ENCODE measurements at places on chromosomes 11 and 22. TPM values are rescaled to one million over a fixed set of nuclear protein-coding genes. Genes with fewer than 3 reads are reported as not detected.
A peak's percentile ranks its signal among the peaks of the same experiment; 100 is the strongest.

DNA sequence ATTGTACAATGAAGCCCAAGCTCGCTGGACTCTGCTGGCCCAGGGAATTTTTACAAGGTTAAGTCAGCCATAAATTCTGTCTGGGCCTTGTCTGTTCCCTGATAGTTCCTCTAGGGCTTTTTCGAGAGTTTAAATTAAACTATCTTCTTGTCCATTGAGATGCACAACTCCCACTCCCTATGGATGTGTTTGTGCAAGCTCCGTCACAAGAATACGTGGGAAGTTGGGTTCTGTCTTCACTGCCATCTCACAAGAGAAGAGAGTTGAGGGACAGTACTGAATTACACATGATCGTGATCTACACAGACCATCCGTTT lies 153.6 kb upstream of the TTC12 start:
- DNase-seq: no peak
- peak overlapping the region; percentile 61 for H3K27ac ChIP-seq
- H3K4me1 ChIP-seq: peaks cover 33% of the 10 kb centered on the region
- no peak overlapping the region for H3K4me3 ChIP-seq

DNA sequence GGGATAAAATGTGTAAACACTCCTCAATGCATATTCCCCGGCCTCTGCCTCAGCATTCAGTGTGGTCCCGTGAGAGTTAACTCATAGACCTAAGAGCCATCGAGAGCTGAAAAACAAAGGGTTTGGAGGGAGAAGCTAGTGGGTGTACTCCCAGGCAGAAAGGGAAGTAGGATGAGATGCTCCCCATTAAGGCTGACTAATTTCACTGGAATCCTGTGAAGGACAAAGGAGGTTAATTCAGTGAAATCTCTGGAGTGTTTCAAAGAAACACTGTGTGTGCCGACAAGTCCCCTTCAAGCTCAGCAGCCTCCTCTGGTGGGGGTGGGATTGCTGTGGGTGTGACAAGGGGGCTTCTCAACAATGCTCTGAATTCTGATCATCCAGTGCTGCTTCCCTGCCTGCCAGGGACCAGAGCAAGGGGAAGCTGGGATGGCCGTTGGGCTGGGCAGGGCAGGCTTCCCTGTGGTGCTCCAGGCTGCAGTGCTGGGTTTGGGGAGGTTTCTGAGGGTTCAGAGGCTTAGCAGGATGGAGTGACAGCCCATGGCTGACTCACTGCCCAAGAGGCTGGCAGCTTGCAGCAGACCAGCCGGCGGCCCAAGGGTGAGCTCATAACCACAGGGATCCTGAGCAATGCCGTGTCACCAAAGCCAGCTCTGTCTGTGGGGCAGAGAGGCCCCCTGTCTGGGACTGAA lies 61.4 kb upstream of the BMAL1 start:
- H3K27ac ChIP-seq: no peak overlapping the region
- no peak overlapping the region for H3K4me3 ChIP-seq
- peak; percentile 89 for DNase-seq
- no peaks in the 10 kb centered on the region for H3K36me3 ChIP-seq
- no peaks in the 10 kb centered on the region for H3K27me3 ChIP-seq

DNA sequence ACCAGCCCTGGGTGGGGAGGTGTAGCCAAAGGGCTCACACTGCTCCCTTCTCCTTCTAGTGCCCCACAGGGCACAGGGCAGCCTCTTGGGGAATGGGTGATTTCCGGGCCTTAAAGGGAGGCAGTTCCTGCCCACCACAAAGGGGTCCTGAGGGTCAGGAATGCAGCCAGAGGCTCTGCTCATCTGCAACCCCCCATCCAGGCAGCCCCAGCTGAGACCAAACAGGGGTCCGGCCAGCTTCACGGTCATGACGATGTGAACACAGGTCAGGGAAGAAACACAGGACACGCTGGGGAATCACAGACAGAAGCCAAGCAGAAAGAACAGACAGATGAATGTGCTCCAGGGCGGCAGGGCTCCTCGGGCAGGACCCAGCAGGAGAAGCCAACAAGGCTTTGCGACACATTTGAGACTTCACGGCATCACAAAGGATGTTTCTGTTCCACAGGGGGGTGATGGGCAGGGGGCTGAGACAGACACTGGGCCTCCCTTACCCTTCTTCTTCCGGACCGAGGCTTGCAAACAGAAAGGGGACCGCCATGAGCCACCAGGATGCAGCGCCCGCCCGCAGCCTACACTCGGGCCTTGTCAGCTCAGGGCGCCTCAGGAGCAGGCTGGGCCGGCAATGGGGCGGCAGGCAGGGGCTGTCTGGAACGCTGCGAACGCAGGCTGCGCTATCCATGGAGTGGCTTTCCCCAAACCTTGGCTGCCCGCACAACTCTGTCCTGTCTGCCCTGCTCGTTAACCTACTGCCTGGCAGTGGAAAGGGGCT lies 101.9 kb downstream of the CTTN start:
- H3K27ac ChIP-seq: peak overlapping the region; percentile 56
- no peaks in the 10 kb centered on the region for H3K36me3 ChIP-seq
- no peak for DNase-seq
- H3K4me3 ChIP-seq: no peak overlapping the region
- no peaks in the 10 kb centered on the region for H3K4me1 ChIP-seq

- H3K4me3 ChIP-seq: peak overlapping the region; percentile 86
- peak overlapping the region; percentile 98 for H3K27ac ChIP-seq
- no peaks in the 10 kb centered on the region for H3K4me1 ChIP-seq
- H3K27me3 ChIP-seq: no peaks in the 10 kb centered on the region
Measured at GRCh38 chr22:41285441-41285819, 557 bp downstream of the RANGAP1 start.

GRCh38 chr11:7692426-7692825 lies 13.9 kb downstream of the OVCH2 start:
- no peak overlapping the region for H3K4me3 ChIP-seq
- H3K36me3 ChIP-seq: no peaks in the 10 kb centered on the region
- DNase-seq: no peak
- H3K27me3 ChIP-seq: peaks cover 6% of the 10 kb centered on the region

- H3K27ac ChIP-seq: no peak overlapping the region
- DNase-seq: no peak
- no peaks in the 10 kb centered on the region for H3K27me3 ChIP-seq
Measured at GRCh38 chr11:107669191-107669740, 42.6 kb downstream of the SLN start.

- H3K4me3 ChIP-seq: no peak overlapping the region
- H3K27me3 ChIP-seq: no peaks in the 10 kb centered on the region
- no peaks in the 10 kb centered on the region for H3K4me1 ChIP-seq
- H3K27ac ChIP-seq: no peak overlapping the region
- no peaks in the 10 kb centered on the region for H3K36me3 ChIP-seq
- peak; percentile 85 for DNase-seq
Measured at GRCh38 chr11:59680287-59681154, 11.7 kb upstream of the PATL1 start.

DNA sequence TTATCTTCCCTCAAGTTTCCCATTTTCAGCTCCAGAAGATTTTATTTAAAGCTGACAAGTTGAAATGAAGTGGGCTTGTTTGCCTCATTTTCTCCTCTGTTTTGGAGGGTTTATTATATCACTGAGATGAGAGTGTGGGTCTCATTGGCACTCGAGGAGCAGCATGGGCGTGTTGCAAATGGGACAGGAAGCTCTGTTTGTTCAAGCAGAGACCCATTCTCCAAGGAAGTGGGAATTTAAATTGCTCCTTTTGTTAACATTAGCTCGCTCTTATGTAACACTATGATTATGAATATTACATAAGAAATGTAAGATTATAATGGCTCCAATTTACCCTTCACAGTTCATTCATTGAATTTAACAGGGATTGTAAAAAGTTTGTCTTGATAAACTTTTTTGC lies 317.7 kb upstream of the CTSC start:
- H3K4me1 ChIP-seq: no peaks in the 10 kb centered on the region
- no peak overlapping the region for H3K27ac ChIP-seq
- no peak overlapping the region for H3K4me3 ChIP-seq
- no peaks in the 10 kb centered on the region for H3K36me3 ChIP-seq
- no peaks in the 10 kb centered on the region for H3K27me3 ChIP-seq

- H3K4me3 ChIP-seq: no peak overlapping the region
- no peak overlapping the region for H3K27ac ChIP-seq
- peak; percentile 53 for DNase-seq
Measured at GRCh38 chr22:43377896-43378704, 33.7 kb upstream of the MPPED1 start.

DNA sequence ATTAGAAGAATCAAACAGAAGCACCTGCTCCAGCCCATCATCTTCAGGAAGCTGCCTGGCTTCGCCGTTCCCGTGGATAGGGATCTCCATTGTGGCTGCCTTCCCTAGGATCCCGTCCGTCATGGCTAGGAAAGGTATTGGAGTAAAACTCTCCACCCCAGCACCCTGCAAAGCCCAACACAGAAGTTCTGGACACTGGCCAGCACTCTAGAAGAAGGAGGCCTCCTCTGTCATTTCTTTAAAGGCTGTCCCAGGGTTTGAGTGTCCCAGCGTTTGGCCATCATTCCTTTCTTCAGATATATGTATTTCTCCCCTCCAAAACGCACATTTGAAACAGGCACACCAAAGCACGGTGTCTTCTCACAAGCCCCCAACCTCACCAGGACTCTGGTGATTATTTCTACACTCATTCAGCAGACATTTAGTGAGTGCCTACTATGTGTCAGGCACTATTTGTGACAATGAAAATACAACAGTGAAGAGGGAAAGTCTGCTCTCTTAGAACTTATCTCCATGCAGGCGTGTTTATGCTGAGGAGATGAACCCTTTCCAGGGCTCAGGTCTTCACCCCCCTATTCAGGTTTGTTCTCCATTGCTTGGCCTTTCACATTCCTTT lies 724 bp downstream of the ARFIP2 start:
- H3K36me3 ChIP-seq: no peaks in the 10 kb centered on the region
- no peak overlapping the region for H3K4me3 ChIP-seq
- peaks cover 24% of the 10 kb centered on the region for H3K4me1 ChIP-seq
- no peaks in the 10 kb centered on the region for H3K27me3 ChIP-seq
- H3K27ac ChIP-seq: peak overlapping the region; percentile 94

- H3K4me3 ChIP-seq: no peak overlapping the region
- no peak for DNase-seq
- no peak overlapping the region for H3K27ac ChIP-seq
- H3K36me3 ChIP-seq: no peaks in the 10 kb centered on the region
- H3K27me3 ChIP-seq: no peaks in the 10 kb centered on the region
- no peaks in the 10 kb centered on the region for H3K4me1 ChIP-seq
Measured at GRCh38 chr22:19514831-19515565, 9.2 kb downstream of the CLDN5 start.

GRCh38 chr11:17952487-17952886 lies 60.4 kb downstream of the SERGEF start:
- no peaks in the 10 kb centered on the region for H3K4me1 ChIP-seq
- H3K27ac ChIP-seq: no peak overlapping the region
- H3K27me3 ChIP-seq: no peaks in the 10 kb centered on the region
- no peaks in the 10 kb centered on the region for H3K36me3 ChIP-seq
- DNase-seq: no peak
- no peak overlapping the region for H3K4me3 ChIP-seq

DNA sequence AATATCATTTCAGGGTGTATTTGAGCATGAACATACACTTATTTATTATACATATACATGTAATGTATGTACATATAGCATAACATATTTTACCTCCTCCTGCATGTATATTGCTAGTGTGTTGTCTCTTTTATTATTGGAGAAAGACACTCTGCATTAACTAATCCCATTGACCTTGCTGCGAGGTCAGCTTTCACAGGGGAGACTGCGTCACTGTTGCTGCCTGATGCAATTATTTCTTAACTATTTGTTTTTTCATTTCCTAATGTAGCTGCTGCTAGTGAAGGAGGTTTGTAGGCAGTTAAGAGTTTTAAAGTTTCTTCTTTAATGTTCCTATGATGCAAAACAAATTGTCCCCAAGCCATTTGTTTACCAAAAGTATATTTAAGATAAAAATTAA lies 185.4 kb upstream of the CNTN5 start:
- H3K4me1 ChIP-seq: no peaks in the 10 kb centered on the region
- no peak overlapping the region for H3K4me3 ChIP-seq
- peak; percentile 23 for DNase-seq
- no peaks in the 10 kb centered on the region for H3K27me3 ChIP-seq
- no peaks in the 10 kb centered on the region for H3K36me3 ChIP-seq

DNA sequence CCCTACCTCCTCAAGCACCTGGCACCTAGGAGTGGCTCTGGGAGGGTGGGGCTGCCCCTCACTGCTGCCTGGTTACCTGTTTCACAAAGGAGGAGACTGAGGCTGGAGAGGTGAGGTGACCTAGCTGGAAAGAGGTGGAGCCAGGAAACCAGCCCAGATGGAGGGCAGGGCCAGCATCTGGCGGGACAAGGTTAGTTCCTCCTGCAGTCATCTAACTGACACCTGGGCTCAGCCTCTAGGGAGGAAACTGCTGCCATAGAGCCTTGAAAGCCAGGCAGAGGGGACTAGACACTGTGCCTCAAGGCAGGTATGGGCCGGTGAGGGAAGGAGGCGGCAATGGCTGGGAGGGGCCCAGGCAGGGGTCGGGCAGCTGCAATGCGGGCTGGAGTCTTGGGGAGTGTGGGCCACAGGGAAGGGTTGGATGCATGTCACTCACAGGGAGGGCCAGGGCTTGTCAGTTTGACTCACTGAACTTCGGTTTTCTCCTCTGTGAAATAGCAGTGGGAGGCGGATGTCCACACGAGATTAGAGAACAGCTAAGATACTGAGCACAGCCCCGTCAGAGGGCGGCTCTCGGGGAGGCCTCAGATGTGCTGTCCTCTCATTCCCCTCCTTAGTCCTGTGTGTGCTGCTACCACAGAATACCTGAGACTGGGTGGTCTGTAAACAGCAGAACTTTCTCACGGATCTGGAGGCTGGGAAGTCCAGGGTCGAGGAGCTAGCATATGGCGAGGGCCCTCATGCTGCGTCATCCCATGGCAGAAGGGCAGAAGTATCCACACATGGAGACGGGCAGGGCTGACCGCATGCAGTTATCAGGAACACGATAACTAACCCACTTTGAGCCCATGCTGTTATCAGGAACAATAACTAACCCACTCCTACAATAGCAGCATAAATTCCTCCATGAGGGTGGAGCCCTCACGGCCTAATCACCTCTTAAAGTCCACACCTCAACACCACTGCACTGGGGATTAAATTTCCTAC lies 16.1 kb downstream of the MGAT3 start:
- H3K4me3 ChIP-seq: no peak overlapping the region
- H3K36me3 ChIP-seq: no peaks in the 10 kb centered on the region
- no peaks in the 10 kb centered on the region for H3K4me1 ChIP-seq
- no peaks in the 10 kb centered on the region for H3K27me3 ChIP-seq
- no peak overlapping the region for H3K27ac ChIP-seq
- no peak for DNase-seq

GRCh38 chr11:125062218-125062930 lies 731 bp upstream of the SLC37A2 start:
- no peaks in the 10 kb centered on the region for H3K36me3 ChIP-seq
- DNase-seq: no peak
- peak overlapping the region; percentile 72 for H3K4me3 ChIP-seq
- no peaks in the 10 kb centered on the region for H3K27me3 ChIP-seq

ZBTB16 gene
- 97.2 TPM for total RNA-seq

BDNF gene
- not detected for total RNA-seq

CRYBB3 gene
- 0.50 TPM for total RNA-seq

CHRM1 gene
- total RNA-seq: not detected

C22orf31 gene
- 0.11 TPM for total RNA-seq

MMP8 gene
- not detected for total RNA-seq

RIMBP3C gene
- total RNA-seq: 0.47 TPM

MRPL21 gene
- total RNA-seq: 54.2 TPM

LINC01488 gene
- total RNA-seq: not detected

MYBPC3 gene
- total RNA-seq: 4.4 TPM

LRRC10B gene
- 0.15 TPM for total RNA-seq

All from adrenal gland (tissue), 19 donors.